ENCODE measurements at places on chromosomes 3 and 15. TPM values are rescaled to one million over a fixed set of nuclear protein-coding genes. Genes with fewer than 3 reads are reported as not detected.

ZIC4 gene
- not detected for total RNA-seq

DNA sequence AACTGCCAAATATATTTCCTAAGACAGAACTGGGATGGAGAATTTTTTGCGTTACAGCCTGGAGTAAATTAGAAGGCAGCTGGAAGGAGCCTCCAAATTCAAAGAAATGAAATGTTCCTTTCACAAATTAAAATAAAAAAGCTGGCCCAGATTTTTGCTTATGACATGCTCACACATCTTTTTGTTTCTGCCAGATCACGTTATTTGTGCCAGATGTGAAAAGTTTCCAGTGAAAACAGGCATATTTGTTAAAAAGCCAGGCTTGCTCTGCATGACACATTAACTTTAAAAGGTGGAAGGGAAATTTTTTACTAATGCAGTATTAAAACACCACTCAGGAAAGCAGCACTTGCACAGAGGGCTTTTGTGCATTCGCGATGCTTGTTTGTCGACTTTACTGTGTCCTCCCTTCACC, 23.3 kb upstream of the ACKR4 start:
- DNase-seq, result no peak

IGSF10 gene
- total RNA-seq, result 5.0 TPM

ECE2 gene
- total RNA-seq, result 4.8 TPM

GRCh38 chr3:72782521-72782920, 65.7 kb downstream of the SHQ1 start:
- no peak for DNase-seq

- DNase-seq, result no peak
These were observed 338.3 kb upstream of the ZNF385D start for GRCh38 chr3:22089284-22089683.

DNA sequence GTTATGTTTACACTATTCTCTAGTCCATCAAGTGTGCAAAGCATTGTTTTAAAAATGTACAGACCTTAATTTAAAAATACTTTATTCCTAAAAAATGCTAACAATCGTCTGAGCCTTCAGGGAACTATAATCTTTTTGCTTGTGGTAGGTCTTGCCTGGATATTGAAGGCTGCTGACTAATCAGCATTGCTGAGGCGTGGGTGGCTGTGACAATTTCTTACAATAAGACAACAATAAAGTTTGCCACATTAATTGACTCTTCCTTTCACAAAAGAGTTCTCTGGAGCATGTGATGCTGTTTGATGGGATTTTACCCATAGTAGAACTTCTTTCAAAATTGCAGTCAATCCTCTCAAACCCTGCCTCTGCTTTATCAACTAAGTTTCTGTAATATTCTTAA, 384.0 kb upstream of the TGFBR2 start:
- no peak for DNase-seq

DNA sequence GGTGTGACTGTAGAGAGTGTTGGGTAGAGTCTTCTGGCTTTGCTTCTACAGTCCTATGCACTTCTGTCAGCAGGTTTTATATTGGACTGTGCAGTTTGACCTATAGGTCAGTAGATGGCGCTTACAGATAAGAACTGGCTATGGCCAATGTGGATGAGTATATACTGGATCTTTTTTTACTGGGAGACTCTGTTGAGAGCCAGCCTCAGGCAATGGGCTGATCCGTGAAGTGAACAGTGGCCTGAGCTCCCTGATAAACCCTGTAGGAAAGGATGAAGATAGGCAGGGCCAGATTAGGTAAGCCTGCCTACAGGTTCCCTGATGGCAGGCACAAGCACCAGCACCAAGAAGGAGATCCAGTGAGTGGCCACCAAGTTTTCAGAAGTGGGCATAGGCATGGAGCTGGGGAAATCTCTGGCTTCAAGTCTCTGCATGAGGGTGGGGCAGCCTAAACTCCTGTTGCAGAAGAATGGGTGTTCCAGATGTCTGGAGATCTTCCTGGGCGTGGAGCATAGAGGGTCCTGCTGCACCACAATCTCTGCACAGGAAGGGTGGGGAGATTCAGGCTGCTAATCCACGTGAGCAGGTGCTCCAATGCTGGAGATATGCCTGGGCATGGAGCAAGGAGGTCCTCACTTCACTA, 326.0 kb upstream of the SGO1 start:
- no peak for DNase-seq

GOLGA6D gene
- total RNA-seq, result not detected

- no peak for DNase-seq
These were observed 11.5 kb downstream of the PARP16 start for GRCh38 chr15:65275104-65275727.

- DNase-seq, result no peak
These were observed 269.4 kb downstream of the GBE1 start for GRCh38 chr3:81492040-81492439.

CX3CR1 gene
- 0.19 TPM for total RNA-seq

DNA sequence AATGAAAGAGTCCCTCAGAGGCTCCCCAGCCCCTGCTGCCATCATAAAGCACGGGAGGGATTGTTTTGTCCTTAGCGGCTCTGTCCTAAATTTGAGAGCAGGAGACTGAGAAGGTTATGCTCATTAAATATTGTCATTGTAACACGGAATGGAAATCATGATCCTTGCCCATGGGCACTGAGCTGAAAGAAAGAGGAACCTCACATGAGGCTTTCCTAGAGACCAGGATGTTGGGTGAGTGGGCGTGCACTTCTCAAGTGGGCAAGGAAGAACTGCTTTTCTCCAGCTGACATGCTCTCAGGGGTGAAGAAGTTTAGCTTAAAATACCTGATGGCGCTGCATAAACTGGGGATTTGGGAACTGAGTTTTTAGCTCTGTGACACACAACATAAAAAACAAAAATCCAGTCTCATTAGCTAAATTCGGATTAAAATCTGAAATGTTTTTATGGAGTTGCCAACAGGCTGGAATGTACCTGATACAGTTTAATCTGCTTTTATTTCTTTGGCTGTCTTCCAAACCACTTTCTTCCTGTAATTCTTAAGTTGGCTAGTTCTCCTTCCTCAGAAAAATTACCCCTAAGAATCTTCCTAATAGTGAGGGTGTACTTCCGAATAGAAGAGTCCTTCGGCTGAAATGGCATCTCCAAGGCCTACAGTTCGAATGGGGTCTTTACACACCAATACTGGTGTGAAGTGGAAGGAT, 31.7 kb downstream of the ADPGK start:
- peak; percentile 16 for DNase-seq

GRCh38 chr3:78221796-78222195, 1181.9 kb downstream of the ROBO2 start:
- DNase-seq, result no peak

ABHD5 gene
- total RNA-seq, result 20.9 TPM

DNA sequence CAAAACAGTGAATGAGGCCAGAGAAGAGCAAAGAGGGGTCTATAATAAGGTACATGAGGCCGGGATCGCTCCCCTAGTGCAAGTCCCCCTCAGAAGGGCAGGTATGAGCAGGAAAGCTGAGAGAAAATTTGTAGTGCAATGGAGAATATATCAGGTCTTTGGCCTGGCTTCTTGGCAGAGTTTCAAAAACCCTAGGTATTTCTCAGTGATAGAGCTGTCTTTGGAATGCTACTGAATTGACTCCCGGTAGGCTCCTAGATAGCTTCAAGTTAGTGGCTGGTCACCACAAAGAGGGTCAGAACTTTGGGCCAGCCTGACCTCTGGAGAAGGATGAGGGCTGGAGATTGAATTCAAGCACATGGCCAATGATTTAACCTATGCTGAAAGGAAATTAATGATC, 30.6 kb upstream of the OXTR start:
- no peak for DNase-seq

GRCh38 chr3:57681691-57682090, 11.2 kb downstream of the DENND6A start:
- no peak for DNase-seq

DNA sequence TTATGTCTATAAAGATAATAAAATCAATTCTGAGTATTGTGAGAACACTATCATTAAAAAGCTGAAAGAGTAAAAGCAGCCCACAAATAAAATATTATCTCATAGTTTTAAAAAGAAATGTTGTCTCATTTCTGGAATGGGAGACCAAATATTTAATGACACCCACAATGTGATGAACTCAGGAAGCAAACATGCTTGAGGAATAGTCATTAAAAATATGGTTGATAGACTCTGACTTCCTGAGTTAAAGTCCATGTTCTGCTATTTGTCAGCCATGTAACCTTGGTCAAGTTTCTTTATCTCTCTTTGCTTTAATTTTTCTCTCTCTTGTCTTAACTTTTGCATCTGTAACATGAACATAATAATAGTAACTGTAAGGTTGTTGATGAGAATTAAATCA, 35.5 kb upstream of the CHMP2B start:
- no peak for DNase-seq

DNA sequence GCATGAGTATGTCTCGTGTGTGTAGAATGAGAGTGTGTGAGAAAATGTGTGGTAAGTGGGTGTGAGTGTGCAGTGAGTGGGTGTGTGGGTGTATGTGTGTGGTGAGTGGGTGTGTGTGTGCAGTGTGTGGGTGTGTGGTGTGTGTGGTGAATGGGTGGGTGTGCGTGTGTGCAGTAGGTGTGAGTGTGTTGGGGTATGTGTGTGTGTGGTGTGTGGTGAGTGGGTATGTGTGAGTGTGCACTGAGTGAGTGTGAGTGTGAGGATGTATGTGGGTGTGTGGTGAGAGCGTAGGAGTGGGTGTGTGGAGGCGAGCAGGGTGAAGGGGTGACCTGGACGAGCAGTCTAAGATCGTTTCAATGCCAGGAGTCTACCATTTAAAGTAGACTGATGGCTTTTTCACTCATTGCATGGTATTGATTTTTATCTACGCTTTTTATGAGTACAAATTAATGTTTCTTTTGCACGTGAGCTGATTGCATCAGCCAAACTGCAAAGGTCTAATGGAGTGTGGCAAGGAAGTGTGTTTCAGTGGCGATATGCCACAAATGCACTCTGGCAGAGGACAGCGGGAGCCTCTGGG, 1.6 kb upstream of the CPN2 start:
- DNase-seq, result no peak

- peak; percentile 93 for DNase-seq
These were observed 24.4 kb downstream of the PTPN23 start for GRCh38 chr3:47404955-47405790.

DNA sequence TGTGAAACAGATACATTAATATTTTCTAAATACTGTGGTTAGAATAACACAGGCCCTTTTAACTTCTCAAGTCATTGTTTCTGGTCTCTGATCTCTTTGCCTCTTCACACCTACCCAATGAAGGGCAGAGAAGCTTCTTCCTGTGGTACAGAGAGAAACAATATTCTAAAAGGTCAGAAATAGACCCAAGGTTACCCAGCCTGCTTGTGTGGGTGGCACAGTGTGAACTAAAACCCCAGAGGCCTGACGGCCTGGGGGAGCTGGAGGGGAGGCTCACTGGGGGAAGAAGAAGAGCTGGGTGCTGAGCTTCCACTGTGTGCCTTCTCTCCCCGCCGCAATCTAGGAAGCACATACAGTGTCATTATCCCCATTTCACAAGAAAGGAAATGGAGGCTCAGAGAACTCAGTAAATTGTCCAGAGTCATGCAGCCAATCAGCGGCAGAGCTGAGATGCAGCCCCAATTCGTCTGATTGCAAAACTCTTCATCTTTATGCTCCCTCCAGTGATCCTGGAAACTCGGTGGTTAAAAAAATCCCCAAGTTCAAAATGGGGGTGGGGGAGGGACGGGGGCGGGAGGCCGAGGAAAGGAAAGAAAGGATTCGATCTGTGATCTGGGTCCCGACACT, 64.1 kb upstream of the HEG1 start:
- no peak for DNase-seq

MKRN2OS gene
- not detected for total RNA-seq

DNA sequence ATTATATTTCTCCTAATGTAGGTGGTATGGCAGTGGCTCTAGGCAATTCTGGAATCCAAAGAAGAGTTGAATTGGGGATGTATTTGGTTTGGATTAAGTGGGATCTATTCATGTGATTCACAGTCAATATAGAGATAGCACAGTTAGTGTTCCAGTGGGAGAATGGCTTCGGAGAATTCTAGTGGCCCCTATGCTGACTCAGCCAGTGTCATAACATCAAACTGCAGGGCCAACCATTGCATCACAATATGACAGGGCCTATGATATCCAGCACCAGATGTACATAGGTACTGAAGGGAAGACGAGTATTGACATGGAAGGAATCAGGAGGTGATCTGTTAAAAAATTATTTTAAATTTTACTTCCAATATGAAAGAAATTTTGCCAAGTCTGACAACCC, 302.8 kb upstream of the UBE2E2 start:
- DNase-seq, result no peak

LNP1 gene
- total RNA-seq, result 4.1 TPM

All from right cardiac atrium (tissue), 5 donors.